ENCODE measurements at places on chromosomes 16 and 17.

DNA sequence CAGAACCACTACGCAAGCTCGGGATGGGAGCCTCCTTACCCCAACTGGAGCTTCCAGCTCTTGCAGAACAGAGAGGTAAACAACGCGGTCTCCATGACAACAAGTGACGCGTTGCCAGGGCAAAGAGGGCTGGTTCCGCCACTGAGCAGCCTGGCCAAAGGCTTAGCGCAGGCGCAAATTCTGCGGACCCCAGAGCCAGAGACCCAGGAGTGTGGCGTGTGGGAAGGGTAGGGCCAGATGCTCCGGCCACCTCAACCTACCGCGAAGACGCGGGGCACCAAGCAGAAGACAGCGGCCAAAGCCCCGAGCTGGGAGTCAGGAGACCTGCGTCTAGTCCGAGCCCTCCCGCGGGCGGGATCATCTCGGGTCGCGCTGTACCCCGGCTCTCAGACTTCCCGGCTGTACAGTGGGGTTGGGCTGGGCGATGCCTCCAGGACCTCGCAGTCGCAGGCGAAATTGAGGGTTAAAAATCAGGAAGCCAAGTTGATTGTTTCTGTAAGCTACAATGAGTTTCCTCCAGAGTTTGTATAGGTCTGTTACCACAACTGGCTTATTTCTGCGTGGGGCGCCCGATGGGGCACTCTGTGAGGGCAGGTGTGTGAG is at the start of gene TEKT1:
Gene TEKT1 (minus strand): TSS at position 69 of the 603 bp plus-strand sequence. CDS start 1,353 bp downstream, outside the sequence.
- peak; percentile 33 for DNase-seq

DNA sequence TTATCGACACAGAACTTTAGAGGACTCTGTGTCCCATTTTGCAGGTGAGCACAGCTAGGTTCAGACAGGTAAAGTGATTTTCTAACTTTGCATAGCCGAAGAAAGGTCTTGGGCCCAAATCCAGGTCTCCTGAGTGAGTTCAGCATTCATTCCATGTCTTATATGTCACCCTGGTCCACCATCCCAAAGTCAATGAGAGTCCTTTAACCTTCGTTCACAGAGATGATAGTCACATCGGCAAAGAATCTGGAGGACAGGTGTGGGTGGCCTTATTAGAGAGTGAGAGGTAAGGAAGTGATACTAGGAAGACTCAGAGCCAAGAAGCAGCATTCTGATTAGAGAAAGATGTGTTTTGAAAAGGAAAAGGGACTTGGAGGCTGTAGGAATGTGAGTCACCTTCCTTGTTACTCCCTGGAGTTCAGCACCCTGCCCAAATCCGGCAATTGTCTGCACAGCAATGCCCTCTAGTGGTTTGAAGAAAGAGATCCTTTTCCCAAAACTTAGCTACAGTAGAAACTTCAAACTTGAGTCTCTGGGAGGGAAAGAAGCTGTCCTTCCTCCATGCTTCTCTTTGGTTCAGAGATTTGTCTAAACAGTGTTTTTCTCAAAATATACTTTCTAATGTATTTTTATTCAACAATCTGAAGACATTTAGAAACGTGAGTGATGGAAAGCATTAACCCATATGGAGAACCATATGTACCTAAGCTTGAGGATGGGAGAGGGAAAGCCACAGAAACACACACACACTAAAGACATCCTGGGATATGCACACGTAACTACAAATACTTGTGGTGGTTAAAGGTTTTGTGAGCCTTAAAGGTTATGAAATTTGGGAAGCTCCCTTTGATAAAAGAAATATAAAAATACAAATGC is 96.4 kb upstream of the SHISA6 start:
- DNase-seq = peak; percentile 7

DNA sequence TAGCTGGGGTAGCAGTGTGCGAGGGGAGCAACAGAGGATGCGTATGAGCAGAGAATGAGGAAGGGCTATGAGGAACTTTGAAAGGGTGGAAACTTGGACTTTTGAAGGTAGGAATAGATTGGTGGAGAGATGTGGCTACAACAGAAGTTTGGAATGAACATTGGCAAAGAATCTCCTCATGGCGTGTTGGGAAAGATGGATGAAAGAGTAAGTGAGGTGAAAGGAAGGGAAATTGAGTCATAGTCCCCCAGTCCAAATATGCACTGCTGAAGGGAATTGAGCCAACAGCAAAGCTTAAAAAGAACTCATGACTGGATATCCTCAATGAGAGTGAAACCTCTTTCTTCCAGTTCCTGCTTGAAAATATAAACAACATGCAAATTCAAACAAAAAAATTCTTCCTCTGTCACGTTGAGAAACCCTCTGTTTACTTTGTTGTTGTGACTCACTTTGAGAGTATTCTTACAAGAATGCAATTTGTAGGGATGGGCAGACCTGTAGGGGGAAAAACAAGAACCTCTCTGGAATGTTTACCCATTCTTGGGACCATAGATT is 313.2 kb upstream of the KCNJ16 start:
- no peak for DNase-seq

GRCh38 chr17:75074532-75074931 is 13.2 kb upstream of the SLC16A5 start:
- DNase-seq = no peak

DNA sequence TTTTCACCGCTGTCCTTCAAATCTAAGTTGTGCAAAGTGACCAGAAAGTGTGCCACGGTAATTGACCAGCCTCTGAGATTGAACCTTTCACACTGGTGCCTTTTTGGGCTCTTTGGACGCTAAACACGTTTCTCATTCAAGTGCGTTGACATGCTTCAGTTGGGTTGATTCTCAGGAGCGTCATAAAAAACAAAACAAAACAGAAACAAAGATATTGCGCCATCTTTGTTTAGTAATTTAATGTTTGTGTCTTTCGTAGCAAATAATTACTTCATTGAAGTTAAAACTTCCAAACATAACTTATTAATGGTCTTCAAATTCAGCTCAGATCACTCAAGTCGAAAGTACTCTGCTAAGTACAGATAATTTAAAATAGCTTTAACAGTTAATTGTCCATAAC is 80.2 kb downstream of the OR1D5 start:
- no peak for DNase-seq

DNA sequence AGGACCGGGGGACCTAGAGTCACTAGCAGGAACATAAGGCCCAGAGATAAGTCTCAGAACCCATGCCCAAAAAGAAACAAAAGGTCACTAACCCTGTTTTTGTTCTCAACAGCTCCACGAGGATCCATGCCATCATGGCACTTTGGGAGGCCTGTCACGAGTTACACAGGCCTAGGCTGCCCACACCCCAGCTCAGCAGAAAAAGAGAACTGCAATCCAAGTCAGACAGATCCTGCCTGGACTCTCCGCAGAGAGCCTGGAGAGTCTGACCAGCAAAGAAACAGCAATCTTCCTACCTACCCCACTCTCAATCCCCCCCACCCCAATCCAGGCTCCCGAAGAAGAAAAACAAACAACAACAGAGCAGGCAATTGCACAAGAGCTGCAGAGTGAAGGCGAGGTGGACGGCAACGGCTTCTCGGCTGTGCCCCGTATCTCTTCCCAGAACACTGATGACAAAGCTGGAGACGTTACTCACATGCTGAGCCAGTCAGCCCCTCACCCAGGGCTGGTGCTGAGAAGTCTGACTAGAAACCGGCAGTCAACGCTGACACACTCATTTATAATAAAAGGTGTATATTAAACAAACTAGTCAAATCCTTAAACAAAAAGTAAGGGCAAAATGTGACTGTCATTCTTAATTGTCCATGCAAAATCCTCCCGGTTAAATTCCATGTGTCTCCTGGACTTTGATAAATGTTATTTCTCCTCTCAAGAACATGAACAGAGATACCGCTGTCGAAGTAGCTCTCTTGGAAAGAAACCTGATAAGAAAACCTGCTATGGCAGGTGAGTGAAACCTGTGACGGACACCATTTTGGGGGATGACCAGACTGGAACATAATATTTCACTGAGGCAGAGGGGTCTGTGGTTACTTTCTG is 89.3 kb downstream of the SMG6 start:
- DNase-seq = no peak

- no peak for DNase-seq
Observed at GRCh38 chr16:30874244-30874820, 19.5 kb downstream of the BCL7C start.

DNA sequence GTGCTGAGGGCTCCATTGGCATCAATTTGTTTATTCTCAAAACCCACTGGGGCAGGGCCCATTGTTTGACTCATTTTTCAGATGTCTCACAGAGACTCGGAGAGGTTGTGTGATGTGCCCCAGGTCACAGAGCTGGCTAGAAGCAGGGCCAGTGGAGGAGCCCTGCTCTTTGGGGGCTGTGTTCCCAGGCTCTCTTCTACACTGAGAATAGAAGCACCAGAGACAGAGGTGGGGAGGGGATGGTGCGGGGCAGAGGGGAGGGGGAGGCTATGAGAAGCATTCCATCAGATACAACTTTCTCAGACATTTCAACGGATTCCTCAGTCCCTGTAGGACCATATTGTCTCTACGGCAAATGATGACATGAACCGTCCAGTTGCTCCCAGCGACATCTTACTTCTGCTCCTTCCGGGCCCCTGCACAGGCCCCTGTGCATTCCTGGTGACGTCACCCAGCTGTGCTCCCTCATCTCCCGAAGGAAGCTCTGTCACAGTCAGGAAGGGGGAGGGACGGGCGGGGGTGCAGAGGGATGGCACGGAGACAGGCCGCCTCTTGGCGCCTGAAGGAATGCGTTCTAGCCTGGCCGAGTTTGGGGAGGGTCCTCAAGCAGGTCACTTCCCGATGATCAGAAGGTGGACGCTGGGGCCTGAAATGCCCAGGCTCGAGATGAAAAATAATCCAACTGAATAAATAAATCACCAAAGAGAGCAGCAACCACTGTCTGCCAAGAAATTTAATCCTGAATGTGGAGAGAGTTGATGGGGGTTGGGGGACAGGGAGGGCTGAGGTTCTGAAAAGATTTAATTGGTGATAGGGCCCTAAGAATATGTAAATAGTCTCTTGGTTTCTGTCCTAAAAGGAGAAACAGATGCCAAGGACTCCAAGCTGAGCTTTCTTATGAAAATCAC is 114.1 kb downstream of the NOG start:
- no peak for DNase-seq

- DNase-seq = no peak
Observed at GRCh38 chr16:87832741-87833502, 36.4 kb downstream of the SLC7A5 start.

GRCh38 chr16:4454623-4455022 is 19.8 kb downstream of the NMRAL1 start:
- no peak for DNase-seq

DNA sequence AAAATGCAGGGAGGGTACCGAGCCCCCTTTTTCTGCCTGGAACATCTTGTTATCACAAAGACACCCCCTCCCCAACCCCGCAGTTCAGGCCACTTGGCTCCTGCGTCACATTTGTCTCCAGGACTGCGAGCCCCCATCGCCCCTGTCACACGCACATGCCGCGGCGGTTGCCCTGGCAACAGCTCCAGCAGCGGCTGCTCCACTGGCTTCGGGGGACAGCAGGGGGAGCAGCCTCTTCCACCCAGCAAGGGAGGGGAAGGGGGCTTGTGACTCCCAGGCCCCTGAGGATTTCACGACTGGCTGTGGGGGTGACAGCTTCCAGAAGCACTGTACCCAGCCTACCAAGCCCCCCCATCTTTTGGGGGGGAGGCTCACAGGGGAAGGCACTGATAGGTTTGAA is 2.6 kb downstream of the BAIAP3 start:
- DNase-seq = peak; percentile 22

DNA sequence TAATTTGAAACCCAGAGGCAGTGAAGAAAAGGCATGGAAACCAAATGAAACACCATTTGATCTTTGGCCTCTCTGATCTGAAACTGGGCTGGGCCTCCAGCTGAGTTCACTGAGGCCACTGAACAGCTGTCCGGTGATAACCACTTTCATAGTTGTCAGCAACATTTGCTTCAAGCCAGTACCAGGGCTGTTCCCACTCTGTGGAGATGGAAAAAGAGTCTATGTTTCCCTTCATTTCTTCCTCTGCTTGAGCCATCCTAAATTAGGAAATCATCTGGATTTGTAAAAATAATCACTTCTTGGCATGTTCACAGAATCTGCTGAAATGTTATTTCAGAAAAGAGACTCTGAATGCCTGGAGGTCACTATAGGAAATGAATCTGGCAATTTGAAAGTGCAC is 119.3 kb downstream of the STX8 start:
- no peak for DNase-seq
